ENCODE measurements at places on chromosomes 12 and 14.

- no peak for DNase-seq
Observed at GRCh38 chr12:85523197-85523596, 243.2 kb downstream of the ALX1 start.

DNA sequence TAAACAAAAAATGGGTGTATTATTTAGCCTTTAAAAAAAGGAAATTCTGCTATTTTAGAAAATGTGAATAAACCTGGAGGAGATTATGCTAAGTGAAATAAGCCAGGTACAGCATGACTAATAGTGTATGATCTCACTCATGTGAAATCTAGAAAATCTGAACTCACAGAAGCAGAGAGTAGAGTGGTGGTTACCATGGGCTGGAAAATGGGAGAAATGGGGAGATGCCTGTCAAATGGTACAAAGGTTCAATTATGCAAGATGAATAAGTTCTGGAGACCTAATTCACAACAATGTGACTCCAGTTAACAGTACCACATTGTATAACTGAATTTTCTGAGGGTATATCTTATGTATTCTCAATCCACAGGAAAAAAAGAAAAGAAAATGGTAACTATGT is 17.4 kb upstream of the LEMD3 start:
- DNase-seq, result no peak

- DNase-seq, result no peak
Observed at GRCh38 chr12:49909826-49910225, 6.1 kb upstream of the FAIM2 start.

DNA sequence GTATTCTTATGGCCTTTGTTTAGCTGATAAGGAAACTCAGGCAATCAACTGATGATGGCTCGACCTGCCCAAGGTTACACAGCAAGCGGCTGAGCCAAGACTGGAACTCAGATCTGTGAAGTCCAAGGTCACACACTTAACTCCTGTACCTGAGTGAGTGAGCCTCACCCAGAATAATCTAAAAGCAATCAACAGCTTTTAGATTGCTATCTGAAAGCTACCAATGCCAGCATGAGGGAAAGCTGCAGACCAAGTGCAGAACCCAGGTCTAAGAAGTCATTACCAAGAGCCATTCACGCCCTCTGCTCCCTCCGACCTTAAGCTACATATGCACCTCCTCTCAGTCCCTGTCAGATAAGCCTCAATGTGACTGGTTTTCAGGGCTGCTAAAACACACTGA is 12.1 kb downstream of the APPL2 start:
- DNase-seq, result no peak

DNA sequence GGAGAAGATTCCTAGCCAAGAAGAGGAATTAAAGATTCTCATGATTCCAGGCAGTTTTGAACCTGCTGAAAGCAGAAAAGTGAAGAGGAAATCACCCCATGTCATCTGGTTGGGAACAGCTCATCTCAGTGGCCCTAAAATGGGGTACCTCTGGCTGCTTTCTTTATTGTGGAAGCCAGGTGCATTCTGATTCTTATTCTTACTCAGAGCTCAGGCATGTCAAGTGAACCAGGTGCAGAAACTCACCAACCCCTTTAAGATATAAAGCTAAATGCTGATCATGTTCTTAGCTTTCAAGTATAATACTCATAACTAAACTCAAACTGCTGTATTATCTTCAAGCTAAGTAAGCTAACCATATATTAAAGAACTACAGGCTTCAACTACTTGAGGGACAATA is 253.9 kb upstream of the ARID2 start:
- DNase-seq, result no peak

- no peak for DNase-seq
Observed at GRCh38 chr14:81991998-81992397, 458.3 kb upstream of the SEL1L start.

DNA sequence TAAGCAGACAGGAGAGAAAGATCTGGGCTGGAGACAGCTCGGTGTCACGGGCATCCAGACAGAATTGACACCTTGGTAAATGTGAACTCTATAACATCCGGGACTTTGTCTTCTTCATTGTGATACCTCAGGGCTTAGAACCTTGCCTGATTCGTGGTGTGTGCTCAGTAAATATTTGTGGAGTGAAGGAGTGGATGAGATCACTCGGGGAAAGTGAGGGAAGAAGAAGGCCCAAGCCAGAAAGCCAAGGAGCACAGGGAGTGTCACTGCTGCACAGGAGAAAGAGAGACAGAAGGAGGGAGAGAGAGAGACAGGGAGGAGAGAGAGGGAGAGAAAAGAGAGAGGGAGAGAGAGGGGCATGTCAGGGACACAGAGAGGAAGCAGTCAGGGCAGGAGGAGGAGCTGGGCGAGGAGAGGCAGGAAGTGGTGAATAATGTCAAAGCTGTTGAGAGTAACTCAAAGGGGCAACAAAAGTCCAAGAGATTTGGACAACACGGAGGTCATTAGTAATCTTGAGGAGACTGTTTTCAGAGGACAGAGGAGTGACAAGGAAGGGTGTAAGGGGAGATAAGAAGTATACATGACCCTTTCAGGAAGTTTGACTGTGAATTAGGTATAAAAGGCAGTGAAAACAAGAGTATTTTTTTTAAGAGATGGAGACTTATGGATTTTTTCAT is 141.6 kb upstream of the MAX start:
- DNase-seq, result no peak

GRCh38 chr12:75489613-75490210 is 9.2 kb downstream of the GLIPR1 start:
- DNase-seq, result peak; percentile 14

GRCh38 chr12:58368001-58368400 is 426.6 kb downstream of the ATP23 start:
- no peak for DNase-seq
